ENCODE measurements at places on chromosomes 13 and 19. TPM values are rescaled to one million over a fixed set of nuclear protein-coding genes. Genes with fewer than 3 reads are reported as not detected.

The DAND5 gene
- not detected for total RNA-seq

The RASA3 gene
- total RNA-seq = 23.7 TPM

The SPHK2 gene
- total RNA-seq = 9.2 TPM

The ANKLE1 gene
- total RNA-seq = 0.62 TPM

The CGB3 gene
- total RNA-seq = not detected

The PLEKHF1 gene
- 52.9 TPM for total RNA-seq

The ZNF91 gene
- total RNA-seq = 113 TPM

The FXYD3 gene
- total RNA-seq = 45.6 TPM

The OR10H1 gene
- not detected for total RNA-seq

The PNMA8C gene
- 0.41 TPM for total RNA-seq

The PET100 gene
- 20.4 TPM for total RNA-seq

DNA sequence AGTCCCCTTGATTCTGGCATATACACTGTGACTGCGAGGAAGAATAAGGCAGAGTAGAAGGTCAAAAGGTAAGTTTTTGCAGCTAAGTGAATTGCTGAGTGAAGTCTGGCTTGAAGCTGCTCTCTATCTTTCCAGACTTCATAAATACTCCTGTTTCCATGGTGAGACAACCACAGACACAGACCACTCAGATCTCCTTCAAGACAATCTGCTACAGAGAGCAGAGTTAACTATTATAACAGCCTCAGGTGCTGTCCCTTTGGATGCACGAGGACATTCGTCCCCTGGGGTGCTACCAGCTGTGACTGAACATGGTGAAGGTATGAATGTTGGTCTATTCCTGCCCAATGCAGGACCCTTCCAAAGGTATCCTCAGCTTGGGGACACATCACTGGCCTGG is 104.0 kb downstream of the MYCBP2 start:
- no peak for DNase-seq

GRCh38 chr19:38185562-38185961 is 38.5 kb downstream of the DPF1 start:
- DNase-seq = no peak

- DNase-seq = no peak
Observed at GRCh38 chr19:8150998-8151766, 1.8 kb upstream of the FBN3 start.

DNA sequence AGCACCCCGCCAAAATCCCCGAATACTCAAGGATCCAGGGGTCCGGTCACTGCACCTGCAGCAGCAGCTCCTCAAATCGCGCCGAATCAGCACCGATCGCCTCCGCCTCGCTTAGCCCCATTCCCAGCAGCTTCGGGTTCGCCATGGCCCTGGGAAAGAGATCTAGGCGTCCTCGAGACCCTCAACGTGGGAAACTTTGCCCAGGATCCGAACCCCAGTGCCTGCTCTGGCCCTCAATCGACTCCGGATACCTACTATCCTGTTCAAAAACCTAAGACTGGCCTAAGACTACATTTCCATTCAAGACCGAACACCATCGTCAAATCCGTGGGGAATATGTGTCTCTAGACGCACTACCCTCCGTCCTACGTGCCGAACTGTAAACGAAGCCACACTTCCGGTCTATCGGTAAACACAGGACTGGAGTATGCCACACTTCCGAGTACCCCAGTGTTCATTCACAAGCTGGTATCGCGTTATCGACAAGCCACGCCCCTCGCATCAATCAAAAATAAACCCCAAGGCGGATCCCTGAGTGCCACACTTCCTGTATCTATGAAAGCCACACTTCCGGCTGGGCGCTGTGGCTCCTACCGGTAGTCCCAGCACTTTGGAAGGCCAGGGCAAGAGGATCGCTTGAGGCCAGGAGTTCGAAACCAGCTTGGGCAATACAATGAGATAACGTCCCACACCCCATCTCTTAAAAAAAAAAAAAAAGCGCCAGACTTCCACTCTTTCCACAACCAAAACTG is at the start of gene PIH1D1:
Gene PIH1D1 (minus strand): TSS at position 385 of the 752 bp plus-strand sequence. CDS start 240 bp downstream, at position 145.
- peak; percentile 99 for DNase-seq

DNA sequence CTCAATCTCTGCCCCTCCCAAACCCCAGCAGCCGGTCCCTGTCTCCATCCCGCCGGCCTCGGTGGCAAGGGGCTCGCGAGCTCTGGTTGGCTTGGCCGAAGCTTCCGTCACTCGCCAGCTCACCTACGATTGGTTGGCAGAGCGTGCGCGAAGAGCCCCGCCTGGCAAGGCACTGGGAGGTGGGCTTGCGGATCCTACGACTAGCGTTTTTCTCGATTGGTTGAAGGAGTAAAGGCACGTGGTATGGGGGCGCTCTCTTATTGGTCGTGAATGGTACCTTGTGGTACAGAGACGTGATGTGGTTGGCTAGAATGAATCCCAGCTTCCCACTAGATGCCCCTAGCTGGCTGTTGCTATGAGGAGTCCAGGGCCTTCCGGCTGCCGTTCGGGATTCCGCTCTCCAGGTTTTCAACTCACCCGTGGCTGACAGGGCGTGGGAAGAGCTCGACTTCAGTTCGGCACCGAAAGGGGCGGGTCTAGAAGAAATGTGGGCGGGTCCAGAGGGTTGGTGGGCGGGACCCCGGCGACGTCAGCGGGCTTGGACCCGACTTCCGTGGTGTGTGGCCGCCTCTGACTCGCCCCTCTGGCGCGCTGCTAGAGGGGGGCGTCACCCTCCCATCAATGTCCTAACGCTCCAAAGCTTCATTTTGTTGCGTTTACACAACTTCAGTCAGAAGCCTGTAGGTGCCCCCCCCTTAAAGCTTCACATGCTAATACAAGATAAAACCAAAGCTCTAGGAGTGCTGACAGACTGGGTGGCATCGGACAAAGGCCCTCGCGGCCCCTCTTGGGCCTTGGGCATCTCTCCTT is 847 bp upstream of the RAP2A start:
- peak; percentile 100 for DNase-seq

DNA sequence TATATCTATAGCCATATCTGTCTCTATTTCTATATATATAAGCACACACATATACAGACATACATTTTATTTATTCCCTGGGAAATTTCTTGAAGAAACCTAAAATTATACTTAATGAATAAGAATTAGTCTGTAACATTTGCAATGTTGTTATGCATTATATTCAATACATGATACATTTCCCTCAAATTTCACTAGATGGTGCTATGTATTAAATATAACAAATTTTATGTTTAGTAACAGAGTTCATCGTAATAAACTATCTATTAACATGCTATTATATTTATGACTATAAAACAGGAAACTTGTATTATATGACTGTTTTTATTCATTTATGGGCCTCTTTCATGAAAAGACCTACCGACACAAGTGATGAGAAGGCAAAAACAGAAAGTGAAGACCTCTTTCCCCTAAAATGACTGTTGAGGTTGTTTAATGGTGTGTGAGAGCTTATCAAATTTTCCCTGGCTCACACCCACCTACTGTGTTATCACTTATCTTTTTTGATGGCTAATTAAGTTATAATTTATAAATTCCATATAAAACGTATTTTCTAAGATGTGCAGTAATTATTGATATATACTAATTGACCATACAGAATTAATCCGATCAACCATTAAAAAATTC is 881.9 kb downstream of the SLITRK6 start:
- peak; percentile 53 for DNase-seq

GRCh38 chr13:80168089-80168850 is 172.7 kb downstream of the SPRY2 start:
- peak; percentile 44 for DNase-seq

- DNase-seq = no peak
Observed at GRCh38 chr13:99375738-99376080, 68.5 kb upstream of the GPR183 start.

GRCh38 chr13:58823701-58824100 is 1192.2 kb downstream of the PCDH17 start:
- no peak for DNase-seq

GRCh38 chr19:19292607-19293006 is 19.5 kb upstream of the TM6SF2 start:
- no peak for DNase-seq

DNA sequence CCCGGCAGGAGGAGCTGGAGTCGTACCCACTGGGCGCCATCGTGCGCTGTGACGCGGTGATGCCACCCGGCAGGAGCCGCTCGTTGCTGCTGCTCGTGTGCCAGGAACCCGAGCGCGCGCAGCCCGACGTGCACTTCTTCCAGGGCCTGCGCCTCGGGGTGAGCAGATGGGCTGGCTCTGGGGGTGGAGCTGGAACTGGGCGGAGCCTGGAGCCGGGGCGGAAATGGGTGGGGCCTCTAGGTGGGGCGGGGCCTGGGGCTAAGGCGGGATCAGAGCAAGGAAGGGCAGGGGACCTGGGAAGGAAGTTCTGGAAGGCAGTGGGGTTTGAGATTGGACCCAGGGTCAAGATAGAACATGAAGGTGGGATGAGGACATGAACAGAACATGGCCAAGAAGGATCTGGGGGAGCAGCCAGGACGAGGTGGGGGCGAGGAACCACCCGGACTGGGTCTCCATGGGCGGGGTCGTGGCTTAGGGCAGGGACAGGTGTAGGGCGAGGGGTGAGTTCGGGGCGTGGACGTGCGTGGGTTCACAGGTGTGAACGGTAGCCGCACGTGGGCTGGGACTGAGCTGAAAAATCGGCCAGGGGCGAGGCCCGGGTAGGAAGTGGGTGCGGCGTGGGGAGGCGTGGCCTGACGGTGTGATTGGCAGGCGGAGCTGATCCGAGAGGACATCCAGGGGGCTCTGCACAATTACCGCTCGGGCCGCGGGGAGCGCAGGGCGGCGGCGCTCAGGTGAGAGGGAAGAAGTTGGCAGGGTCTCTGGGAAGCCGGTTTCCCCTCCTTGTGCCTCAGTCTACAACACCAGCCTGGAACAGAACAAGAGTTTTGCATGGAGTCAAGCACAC is 4.7 kb downstream of the EPS8L1 start:
- peak; percentile 70 for DNase-seq

GRCh38 chr13:38309397-38309796 is 40.3 kb upstream of the UFM1 start:
- no peak for DNase-seq

DNA sequence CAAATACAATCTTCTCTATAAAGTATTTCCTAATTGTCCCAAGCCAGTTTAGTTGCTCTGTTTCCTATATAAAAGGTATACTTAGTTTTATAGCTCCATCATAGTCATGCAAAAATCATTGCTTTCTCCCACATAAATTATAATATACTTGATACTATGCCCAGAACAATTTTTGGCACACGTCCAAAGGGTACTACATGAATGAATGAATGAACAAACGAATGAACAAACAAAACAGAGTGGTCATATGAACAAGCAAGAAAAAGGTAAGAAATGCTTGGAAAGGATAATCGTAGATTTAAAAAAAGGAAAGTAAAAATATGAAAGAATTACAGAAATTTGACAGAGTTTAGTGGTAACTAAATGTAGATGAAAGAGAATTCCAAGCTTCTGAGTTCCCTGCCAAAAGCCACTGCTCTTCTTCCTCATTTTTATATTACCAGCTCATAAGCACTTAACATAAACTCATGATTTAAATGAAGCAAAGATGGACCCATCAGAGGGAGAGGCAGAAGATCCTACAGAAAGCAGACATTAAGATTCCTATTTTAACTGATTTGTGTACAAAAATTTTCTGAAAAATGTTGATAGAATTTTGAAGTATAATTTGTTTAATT is 123.2 kb downstream of the ENOX1 start:
- DNase-seq = no peak

DNA sequence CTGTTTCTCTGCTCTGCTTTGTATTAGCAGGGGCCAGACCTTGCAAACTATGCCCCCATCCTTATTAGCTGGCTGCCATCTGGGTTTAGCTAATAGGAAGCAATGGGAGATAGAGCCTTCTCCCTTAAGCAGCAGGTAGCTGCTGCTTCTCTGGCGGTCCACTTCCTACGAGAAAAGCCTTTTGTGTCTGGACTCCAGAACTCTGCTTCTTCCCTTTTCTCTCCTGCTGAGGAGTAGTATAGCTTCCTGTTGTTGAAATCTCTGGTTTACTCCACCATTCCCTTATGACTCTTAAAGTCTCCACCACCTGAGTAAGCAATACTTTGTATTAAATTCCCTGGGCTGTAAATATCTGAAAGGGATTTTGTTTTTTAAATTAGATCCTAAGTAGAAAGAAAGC is 147.1 kb downstream of the DNAJC15 start:
- DNase-seq = no peak

- peak; percentile 45 for DNase-seq
Observed at GRCh38 chr13:48318821-48319511, 15.4 kb downstream of the RB1 start.

DNA sequence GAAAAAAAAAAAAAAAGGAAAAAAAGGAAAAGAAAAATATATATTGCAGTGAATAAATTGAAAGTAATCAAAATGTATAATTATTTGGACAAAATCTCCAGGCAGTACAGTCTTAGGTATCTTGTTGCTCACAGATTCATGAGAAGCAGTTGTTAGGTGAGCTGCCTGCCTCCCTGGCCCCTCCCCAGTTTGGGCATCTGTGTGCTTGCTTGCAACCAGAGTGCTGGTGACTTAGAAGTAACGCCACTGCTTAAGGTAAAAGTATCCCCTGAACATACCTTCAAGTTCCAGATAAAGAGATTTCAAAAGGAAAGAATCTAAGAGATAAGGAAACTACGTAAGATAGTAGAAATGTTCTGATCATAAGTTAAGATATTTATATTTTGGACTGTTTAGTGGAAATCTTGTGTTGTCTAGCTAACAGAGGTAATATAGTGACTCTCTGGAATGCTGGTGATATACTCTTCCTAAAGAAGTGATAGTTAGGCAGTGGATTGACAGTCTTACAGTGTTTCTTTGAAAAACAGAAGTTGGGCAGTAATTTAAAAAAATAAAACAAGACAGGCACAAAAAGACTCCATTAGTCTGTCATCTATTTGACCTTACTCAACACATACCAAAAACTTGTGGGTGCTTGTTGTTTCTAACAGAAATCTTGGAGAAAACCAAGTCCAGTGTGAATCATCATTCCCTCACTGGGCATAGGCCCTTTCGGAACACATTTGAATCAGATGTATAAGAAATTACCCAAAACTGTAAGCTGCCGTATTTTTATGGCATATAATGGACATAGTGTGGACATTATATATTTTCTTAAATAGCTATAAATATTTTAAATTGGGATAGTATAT is 38.3 kb upstream of the KCTD4 start:
- no peak for DNase-seq

- DNase-seq = no peak
Observed at GRCh38 chr13:43077906-43078305, 54.5 kb downstream of the DNAJC15 start.

GRCh38 chr19:54035215-54036178 is 28.2 kb downstream of the VSTM1 start:
- no peak for DNase-seq

- no peak for DNase-seq
Observed at GRCh38 chr13:95289020-95289444, 12.2 kb downstream of the ABCC4 start.

GRCh38 chr13:74715718-74716117 is 581.5 kb upstream of the KLF12 start:
- no peak for DNase-seq

- DNase-seq = no peak
Observed at GRCh38 chr13:91699863-91700262, 301.4 kb downstream of the GPC5 start.

Data from tongue (tissue), 3 donors.